ENCODE measurements at places on chromosomes 16 and 17.

- DNase-seq: peak; percentile 72
These were observed 43.0 kb upstream of the TANGO6 start for GRCh38 chr16:68800257-68800875.

- DNase-seq: no peak
These were observed 2.5 kb downstream of the TLCD3B start for GRCh38 chr16:30028438-30029076.

GRCh38 chr17:79323566-79323965 is 248.9 kb downstream of the ENGASE start:
- no peak for DNase-seq

DNA sequence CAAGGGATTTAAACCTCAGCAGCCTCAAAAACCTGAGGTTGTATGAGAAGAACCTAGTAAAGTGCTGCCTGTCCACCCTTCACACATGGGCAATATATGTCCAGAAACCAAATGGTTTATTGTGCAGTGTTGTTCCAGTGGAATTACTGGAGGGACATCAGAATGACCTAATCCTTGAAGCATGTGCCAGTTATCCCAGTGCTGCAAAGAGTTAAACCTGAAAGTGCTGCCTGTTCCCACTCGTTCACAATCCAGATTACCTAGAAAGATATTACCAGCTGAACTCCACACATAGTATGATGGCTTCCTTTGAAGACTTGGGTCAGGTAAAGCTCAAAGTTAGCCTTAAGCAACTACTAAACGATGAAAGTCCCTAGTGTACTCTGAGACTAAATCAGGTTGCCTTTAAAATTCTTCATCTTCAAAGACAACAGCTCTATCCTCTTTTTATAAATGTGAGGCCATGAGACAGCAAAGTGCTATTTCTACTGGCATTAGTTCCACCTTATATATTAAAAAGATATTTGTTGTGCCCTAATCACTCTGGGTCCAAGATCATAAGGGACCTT is 133.1 kb downstream of the SNX11 start:
- DNase-seq: no peak

DNA sequence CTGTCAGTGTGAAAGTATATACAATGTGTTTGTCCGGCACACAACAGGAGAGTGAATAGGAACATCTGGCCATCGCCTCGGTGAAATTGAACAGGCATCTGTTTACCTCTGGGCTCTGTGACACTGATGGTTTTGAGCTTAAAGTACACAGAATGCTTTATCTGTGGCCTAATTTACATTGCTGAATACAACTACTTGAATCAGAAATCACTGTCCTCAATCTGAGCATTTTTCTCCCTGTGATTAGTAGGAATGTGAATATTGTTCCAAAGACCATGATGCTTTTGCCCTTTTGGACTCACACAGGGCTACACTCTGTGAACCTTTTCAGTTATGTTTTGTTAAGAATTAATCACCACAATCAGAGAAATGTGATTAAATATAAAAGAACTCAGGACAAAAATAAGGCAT is 323.0 kb upstream of the TBX2 start:
- no peak for DNase-seq

DNA sequence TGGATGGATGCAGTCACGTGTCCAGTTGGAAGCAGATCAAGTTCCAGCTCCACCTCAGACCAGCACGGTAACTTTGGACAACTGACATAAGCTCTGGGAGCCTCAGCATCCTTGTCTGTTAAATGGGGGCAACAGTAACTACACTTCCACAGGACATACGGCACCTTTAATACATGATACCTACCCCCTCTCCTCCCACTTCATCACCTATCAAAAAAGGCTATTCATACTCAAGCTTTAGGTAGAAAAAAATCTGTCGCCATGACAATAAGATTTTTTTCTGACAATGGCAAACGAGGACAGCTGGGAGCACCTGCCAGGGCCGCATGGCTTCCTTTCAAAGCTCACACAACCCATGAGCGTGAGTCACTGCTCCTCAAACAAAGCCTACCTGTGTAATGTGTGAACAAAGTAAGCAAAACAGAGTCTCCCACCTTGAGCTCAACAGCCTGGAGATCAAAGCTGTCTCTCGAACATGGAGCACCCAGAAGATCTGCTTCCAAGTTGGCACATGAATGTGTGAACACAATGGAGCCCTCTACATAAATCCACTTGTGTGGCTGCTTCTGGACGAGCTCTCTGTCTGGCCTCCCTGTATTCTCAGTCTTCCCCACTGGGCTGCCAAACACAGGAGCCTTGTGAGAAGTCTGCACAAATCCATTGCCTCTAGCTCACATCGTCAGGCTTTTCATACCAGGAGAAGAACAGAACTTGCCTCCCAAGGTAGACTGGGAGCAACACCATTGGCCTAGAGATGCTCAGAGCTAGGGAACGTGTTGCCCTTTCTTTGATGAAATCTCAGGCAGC is 459.7 kb downstream of the SOX9 start:
- DNase-seq: no peak

GRCh38 chr16:9308356-9308801 is 216.9 kb downstream of the HAPSTR1 start:
- DNase-seq: no peak

GRCh38 chr16:68362947-68363657 is 52.3 kb downstream of the PRMT7 start:
- no peak for DNase-seq

DNA sequence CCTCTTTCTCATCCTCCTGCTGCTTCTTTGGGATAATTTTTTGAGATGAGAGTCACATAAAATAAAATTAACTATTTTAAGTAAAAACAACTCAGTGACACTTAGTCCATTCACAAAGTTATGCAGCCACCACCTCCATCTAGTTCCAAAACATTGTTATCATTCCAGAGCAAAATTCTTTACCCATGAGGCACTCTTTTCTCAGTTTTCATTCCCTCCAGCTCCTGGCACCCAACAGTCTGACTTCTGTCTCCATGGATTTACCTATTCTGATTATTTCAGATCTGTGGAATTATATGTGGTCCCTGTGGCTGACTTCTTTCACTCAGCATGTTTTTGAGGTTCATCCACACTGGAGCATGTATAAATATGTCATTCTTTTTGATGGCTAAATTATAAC is 239.9 kb upstream of the DYNLRB2 start:
- DNase-seq: no peak

GRCh38 chr17:71725811-71726210 is 395.0 kb upstream of the SOX9 start:
- DNase-seq: no peak

- no peak for DNase-seq
These were observed 5.6 kb downstream of the VAC14 start for GRCh38 chr16:70795296-70795912.

DNA sequence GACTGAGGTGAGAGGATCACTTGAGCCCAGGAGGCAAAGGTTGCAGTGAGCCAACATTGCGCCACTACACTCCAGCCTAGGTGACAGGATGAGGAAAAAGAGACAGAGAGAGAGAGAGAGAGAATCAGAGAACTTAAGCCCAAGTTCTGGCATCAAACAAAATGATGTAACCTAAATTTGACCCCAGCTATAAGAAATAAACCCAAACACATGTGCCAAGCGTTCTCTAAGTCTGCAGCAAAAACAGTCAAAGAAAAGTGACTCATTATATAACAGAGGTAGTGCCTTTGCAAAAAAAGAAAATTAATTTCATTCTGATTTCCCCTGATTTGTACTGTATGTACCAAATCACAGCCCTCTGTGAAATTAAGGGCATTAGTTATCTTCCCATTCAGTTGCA is 89.5 kb downstream of the CDH11 start:
- no peak for DNase-seq

- no peak for DNase-seq
These were observed 21.0 kb upstream of the AGRP start for GRCh38 chr16:67504031-67505021.

GRCh38 chr17:19337712-19338023 is 24.9 kb downstream of the B9D1 start:
- DNase-seq: no peak

DNA sequence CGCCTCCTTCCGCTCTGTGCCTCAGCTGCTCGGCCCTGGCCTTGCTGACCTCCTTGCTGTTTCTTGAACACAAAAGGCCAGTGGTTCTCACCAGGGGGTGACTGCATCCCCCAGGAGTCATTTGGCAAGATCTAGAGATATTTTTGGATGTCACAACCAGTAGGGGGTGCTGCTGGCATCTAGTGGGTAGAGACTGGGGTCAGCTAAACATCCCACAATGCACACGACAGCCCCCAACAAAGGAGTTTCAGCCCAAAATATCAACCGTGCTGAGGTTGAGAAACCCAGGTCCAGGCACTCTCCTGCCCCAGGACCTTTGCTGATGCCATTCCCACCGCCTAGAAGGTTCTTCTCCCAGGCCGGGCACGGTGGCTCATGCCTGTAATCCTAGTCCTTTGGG is 39.7 kb downstream of the ABCC6 start:
- DNase-seq: no peak

GRCh38 chr16:61179561-61179960 is 856.7 kb downstream of the CDH8 start:
- DNase-seq: no peak

GRCh38 chr16:56649820-56650219 is 1.9 kb upstream of the MT1B start:
- no peak for DNase-seq

GRCh38 chr17:55462711-55463110 is 41.1 kb upstream of the MMD start:
- no peak for DNase-seq

- DNase-seq: no peak
These were observed 16.6 kb downstream of the TBC1D16 start for GRCh38 chr17:80018917-80019651.

- DNase-seq: no peak
These were observed 13.5 kb upstream of the DYNLRB2 start for GRCh38 chr16:80527297-80527696.

GRCh38 chr17:72600934-72601333 is 480.1 kb downstream of the SOX9 start:
- DNase-seq: no peak

DNA sequence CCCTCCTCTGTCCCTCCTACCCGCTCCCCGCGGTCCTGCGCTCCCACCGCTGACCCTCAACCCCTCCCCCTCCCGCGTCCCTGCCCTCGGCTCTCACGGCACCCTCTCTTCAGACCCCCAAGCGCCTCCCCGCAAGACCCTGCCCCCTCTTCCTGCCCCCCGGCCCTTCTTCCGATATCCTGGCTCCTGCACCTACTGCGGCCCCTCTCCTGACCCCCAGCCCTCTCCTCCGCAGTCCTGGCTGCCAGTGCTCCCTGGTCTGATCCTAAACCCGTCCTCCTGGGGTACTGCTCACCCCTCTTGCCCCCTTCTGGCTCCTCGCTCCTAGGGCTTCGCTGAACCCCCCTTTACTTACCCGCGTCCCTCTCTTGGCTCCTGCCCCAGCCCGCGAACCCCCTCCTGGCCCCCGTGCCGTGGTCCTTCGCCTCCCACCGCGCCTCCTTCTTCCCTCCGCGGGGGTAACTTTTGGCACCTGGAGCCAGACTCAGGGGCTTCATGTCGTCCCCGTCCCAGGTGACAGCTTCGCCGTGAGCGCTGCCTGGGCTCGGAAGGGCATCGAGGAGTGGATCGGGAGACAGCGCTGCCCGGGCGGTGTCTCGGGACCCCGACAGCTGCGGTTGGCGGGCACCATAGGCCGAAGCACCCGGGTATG is 839 bp downstream of the NKD1 start:
- no peak for DNase-seq

DNA sequence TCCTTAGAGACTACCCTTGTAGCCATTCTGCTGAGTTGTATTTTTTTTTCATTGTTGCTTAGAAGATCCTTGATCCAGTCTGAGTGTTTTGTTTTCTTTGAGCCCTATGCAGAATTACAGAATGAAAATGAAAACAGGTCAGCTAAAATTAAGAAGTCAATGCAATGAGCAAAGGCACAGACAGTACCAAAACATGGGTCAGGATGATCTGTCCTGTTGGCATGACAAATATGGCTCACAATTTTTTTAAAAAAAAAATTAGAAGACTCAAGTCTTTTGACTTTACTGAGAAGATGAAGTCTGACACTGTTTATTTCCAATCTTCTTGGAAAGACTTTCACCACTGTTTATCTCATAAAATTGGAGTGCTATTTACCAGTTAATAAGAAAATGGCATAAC is 32.4 kb downstream of the KCNJ16 start:
- DNase-seq: no peak

DNA sequence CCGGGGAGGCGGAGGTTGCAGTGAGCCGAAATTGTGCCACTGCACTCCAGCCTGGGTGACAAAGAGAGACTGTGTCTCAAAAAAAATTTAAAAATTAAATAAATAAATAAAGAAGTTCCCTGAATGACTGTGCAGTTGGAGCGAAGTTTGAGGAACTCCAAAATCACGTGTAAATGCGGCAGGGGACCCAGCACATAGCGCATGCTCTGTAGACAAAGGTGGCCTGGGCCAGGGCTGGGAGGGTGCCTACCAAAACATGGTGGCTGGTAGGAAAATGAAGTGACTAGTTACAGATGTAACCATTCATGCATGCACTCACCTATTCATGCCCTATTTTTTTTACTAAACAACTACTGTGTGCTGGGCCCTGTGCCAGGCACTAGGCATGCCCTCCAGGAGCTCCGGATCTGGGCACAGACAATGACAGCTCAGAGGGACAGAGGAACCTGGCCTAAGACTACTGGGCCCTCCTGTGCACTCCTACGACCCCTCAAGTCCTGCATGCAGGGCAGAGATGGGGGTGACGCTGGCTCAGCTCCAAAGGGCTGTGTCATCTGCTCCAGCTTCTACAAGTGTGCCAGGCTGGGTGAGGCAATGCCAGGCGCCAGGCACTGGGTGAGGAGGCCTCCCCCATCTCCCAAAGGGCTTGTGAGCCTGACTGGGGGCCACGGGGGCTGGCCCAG is 65.3 kb downstream of the RMI2 start:
- peak; percentile 7 for DNase-seq

- DNase-seq: no peak
These were observed at the start of gene SULT1A1 for GRCh38 chr16:28609631-28610594. Gene SULT1A1, minus strand, starts transcription at chr16:28610044. Its CDS starts 1,189 bp downstream, at chr16:28608855.

DNA sequence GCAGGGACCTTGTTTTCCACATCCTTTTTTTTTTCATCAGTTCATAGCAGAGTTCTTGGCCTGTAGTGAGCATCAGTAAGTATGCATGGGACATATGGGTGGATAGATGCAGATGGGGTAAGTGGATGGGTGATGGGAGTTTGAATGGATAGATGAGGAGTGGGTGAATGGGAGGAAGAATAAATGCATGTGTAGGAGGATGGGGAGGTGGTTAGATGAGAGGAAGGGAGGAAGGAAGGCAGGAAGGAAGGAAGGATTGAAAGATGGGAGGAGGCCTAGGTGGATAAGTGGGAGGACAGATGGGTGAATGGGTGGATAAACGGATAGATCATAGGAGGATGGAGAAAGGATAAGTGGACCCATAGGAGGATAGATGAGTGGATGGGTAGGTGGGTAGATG is 3.9 kb upstream of the BEAN1 start:
- DNase-seq: no peak

DNA sequence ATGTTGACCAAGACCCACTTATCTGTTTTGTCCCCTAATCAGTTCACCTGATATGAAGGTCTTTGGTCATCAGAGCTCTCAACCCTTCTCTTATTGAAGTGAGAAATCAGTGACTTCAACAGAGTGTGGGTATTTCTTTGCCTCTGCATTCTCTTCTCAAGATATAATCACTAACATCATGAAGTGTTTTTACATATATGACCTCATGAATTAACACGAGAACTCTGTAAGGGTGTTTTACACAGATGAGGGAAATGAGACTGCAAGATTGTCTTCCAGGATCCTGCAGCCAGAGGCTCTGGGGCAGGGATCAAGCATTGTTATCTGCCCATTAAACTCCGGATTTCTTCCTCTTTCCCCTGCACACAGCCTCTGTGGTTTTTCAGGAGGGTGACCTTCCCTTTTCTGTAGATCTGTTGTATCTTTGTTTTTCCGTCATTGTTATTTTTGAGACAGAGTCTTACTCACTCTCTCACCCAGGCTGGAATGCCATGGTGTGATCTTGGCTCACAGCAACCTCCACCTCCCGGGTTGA is 22.7 kb downstream of the LCMT1 start:
- DNase-seq: no peak
